GM06990 (cell line): ENCODE measurements at places on chromosomes 2 and 18.

- DNase-seq: no peak
Observed at GRCh38 chr2:10185046-10185445, 62.5 kb downstream of the RRM2 start.

GRCh38 chr2:23386339-23387220 lies 1.6 kb downstream of the KLHL29 start:
- DNase-seq: peak; percentile 71

- DNase-seq: no peak
Observed at GRCh38 chr2:118823633-118824032, 23.8 kb downstream of the EN1 start.

GRCh38 chr2:236733156-236733555 lies 163.5 kb downstream of the ACKR3 start:
- no peak for DNase-seq

DNA sequence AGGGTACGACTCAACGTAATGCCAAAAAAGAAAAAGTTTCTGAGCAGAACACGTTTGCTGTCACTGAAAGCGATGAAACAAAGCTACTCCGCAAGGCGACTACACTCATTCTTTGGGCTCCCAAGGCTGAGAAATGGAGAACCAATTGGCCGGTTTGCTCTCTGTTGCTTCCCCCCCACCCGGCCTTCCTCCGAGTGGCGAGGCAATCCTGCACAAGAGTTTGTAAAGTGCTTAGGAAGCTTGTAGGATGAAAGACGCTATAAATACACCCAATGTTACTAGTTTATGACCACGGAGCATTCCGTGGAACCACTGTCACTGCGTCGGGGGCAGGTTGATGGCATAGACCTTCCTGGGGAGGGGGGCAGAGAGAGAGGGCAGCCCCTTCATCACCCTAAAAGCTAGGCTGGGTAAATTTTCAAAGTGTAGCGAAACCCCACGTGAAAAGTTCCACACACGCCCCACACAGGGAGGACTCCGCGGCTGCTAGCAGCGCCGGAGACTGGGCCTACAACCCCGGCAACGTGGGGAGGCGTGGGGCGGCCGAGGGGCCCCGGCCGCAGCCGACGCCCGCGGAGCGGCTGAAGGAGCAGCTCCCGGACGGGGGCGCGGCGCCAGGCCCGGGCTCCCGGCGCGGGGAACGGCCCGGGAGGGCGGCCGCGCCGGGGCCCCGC lies 915 bp downstream of the CUL3 start:
- no peak for DNase-seq
